ENCODE measurements at places on chromosomes 6 and 20. TPM values are rescaled to one million over a fixed set of nuclear protein-coding genes. Genes with fewer than 3 reads are reported as not detected.

DNA sequence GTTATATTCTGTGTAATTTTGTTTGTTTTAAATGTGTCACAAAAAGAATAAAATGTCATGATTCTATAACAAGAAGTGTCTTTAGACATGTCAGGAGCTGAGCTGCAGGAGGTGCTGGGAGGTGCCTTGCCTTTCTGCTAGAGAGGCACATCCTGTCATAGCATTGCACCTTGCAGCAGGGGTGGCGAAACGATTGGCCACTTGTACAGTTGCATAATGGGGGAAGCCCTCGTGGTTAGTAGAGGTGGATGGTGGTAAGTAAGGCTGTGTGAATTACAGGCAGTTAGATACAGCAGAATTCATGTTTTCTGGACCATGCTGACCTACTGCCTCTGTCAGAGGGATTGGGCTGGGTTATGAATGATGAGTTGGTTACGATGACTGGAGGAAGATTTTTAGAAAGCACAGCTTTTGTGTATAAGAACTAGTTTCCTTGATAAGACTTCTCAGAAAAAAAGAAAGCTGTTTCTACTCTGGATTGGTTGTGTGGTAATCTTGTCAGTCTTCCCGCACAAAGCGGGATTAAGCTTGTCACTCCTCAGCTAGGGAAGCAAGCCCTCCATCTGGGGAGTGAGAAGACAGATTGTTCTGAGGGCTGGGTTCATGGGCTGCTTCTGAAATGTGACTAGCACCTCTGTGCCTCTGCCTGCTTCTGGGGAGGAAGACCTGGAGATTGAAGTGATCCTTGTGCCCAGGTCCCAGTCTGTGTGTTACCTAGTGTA, 74.9 kb downstream of the FOXO3 start:
- no peak overlapping the region for H3K27ac ChIP-seq
- peaks cover 12% of the 10 kb centered on the region for H3K36me3 ChIP-seq
- H3K4me3 ChIP-seq = no peak overlapping the region
- no peaks in the 10 kb centered on the region for H3K4me1 ChIP-seq

GRCh38 chr6:74851596-74851995, 354.3 kb downstream of the COL12A1 start:
- H3K36me3 ChIP-seq = no peaks in the 10 kb centered on the region
- DNase-seq = no peak
- no peaks in the 10 kb centered on the region for H3K4me1 ChIP-seq
- no peak overlapping the region for H3K27ac ChIP-seq
- H3K4me3 ChIP-seq = no peak overlapping the region
- H3K27me3 ChIP-seq = no peaks in the 10 kb centered on the region

DNA sequence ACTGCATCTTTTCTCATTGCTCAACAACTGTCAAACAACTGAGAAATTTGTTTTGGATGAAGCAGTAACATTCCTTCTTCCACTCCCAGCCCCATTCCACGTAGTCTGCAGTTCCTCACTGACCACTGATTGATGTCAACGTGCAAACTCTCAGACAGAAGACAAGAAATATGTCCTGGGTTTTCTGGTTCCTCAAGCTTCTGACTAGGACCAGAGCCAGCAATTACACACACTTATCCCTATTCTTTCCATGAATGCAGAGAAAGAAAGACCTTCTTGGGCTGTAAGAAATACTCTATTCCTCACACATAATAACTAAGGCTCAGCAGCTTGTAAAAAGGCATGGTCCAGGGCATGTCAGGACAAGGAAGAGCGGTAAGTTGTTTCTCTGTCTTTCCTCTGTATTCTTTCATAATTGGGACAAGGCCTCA, 790.1 kb upstream of the SLC35B3 start:
- DNase-seq = peak; percentile 11
- no peaks in the 10 kb centered on the region for H3K27me3 ChIP-seq
- H3K27ac ChIP-seq = no peak overlapping the region
- no peaks in the 10 kb centered on the region for H3K4me1 ChIP-seq
- H3K4me3 ChIP-seq = no peak overlapping the region

- no peak overlapping the region for H3K27ac ChIP-seq
- H3K36me3 ChIP-seq = no peaks in the 10 kb centered on the region
- H3K4me1 ChIP-seq = 0 out of 2 replicates have a peak, but pooled peaks cover 4% of the 10 kb centered on the region
- H3K4me3 ChIP-seq = no peak overlapping the region
Measured at GRCh38 chr6:95685822-95686221, 108.5 kb downstream of the MANEA start.

DNA sequence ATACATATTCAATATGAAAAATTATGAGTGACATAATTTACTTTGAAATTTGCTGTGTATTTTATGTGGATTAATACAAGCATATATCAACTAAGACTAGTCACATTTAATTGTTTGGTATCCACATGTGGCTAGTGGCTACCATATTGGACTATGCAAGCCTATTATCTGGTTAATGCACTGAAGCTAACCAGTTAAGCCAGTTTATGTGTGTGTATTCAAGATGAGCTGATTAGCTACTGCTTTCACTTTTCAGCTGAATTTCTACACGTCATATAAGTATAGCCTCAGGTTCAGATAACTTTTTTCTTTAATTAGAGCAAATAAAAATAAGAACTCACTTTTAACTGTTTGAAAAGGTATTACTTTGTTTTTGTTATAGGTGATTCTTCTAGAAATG, 903.7 kb downstream of the TFAP2A start:
- no peak overlapping the region for H3K4me3 ChIP-seq
- H3K36me3 ChIP-seq = no peaks in the 10 kb centered on the region
- no peaks in the 10 kb centered on the region for H3K27me3 ChIP-seq

DNA sequence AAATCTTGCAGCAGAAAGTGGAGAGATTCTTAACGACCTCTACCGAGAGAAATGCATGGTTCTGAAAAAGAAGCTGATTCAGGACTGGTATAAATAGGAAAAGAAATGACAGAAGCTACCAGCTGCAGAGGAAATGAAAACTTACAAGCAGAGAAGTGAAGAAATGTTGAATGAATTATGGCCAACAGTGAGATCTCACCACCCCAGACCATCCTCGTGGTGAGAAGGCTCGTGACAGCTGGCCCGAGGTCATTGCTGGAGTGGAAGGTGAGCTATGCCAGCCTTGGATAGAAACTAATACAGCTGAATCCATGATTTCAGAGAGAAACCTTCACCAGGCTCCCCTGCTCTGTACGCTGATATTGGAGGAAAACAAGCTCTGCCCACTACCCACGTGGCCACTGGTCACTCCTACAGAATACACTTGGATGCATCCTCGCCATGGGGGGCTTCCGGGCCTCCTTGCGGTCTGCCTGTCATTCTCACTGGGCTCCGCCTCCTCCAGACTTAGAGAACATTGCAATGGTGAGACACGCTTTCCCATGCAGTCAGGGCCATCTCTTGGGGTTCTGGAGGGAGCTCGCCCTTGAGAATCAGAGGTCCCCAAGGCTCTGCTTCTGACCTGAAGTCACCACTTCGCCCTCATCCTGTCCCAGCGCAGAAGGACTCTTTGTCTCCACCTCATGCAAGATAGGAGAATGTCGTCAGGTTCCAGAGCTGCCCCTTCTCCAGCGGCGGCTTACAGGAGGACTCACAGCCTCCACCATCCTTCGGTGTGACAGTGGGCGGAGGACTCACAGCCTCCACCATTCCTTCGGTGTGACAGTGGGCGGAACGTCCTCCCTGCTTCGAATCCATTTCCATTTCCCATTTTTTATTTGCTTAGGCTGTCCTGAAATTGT, 10.6 kb upstream of the TUBB2B start:
- no peaks in the 10 kb centered on the region for H3K36me3 ChIP-seq
- no peak overlapping the region for H3K4me3 ChIP-seq
- H3K27me3 ChIP-seq = no peaks in the 10 kb centered on the region
- H3K4me1 ChIP-seq = no peaks in the 10 kb centered on the region
- H3K27ac ChIP-seq = no peak overlapping the region

DNA sequence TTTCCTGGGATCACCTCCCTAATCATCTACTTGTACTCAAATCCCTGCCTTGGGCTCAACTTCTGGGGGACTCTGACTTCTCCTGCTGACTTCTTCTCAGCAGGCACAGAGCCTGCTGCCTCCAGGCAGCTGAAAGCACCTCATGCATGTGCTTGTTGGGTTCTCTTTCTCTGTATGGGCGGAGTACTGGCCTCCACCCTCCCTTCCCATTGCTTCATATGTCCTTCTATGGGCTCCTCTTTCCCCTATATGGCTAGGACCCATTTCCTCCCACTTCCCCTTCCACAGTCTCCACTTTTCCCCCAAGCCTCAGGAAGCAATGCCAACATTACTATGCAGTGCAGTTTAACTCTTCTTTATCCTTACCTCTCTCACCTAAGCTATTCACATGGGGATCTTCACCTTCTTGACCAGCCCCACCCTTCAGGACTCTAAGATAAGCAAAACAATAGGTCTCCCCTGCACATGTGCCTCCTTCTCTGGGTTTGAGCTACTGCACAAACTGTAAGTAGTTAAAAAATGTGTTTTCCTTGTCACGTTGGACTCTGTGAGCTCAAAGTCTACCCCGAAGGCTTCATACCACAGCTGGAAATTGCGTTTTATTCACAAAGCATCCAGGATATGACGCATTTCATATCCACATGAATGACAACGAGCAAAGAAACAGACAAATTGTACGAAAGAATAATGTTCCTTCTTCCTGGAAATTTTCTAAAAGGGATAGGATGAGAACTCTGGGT, 93.7 kb downstream of the CDS2 start:
- H3K36me3 ChIP-seq = no peaks in the 10 kb centered on the region
- H3K27me3 ChIP-seq = no peaks in the 10 kb centered on the region
- DNase-seq = no peak
- no peaks in the 10 kb centered on the region for H3K4me1 ChIP-seq
- no peak overlapping the region for H3K4me3 ChIP-seq

DNA sequence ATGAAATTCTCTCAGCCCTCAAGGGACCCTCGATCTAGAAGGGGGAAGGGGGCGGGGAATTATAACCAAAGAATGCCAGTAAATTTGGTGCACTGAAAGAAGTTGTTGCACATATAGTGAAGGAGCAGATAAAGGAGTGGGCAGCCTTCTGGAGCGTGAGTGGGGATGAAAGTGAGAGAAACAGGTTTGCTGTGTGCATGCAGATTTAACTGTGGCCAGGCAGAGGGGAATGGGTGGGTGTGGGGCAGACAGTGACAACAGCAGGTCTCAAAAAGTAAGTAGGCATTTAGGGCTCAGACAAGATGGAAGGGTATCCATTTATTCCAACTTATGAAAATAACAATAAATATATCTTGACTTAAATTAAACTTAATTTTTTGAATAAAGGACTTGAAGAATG, 149.1 kb downstream of the KCNQ5 start:
- H3K36me3 ChIP-seq = no peaks in the 10 kb centered on the region
- DNase-seq = no peak
- no peaks in the 10 kb centered on the region for H3K4me1 ChIP-seq

- H3K36me3 ChIP-seq = no peaks in the 10 kb centered on the region
- H3K4me1 ChIP-seq = no peaks in the 10 kb centered on the region
- DNase-seq = no peak
- H3K4me3 ChIP-seq = no peak overlapping the region
- H3K27me3 ChIP-seq = peaks cover 16% of the 10 kb centered on the region
- no peak overlapping the region for H3K27ac ChIP-seq
Measured at GRCh38 chr6:88380618-88381288, 214.6 kb upstream of the CNR1 start.

DNA sequence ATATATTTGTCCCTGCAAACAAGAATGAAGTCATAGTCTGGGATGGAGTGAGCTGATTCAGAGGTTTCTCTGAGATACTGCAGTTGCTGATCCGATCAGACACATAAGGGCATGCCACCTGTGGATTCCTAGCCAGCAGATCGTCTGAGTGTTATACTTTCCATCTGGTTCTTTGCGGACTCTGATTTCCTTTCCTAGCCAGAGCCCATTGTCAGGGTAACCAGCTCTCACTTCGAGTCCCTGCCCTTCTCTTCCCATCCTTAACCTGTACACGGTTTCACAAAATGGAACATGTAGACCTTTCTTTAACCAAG, 100.9 kb downstream of the TMEM200A start:
- H3K4me1 ChIP-seq = no peaks in the 10 kb centered on the region
- H3K27ac ChIP-seq = no peak overlapping the region
- H3K4me3 ChIP-seq = no peak overlapping the region
- no peak for DNase-seq
- H3K27me3 ChIP-seq = no peaks in the 10 kb centered on the region

- no peaks in the 10 kb centered on the region for H3K36me3 ChIP-seq
- H3K27ac ChIP-seq = no peak overlapping the region
- H3K4me3 ChIP-seq = no peak overlapping the region
- no peak for DNase-seq
Measured at GRCh38 chr20:37335642-37336368, 10.1 kb upstream of the SRC start.

- no peak overlapping the region for H3K4me3 ChIP-seq
- no peak overlapping the region for H3K27ac ChIP-seq
- no peaks in the 10 kb centered on the region for H3K36me3 ChIP-seq
- no peak for DNase-seq
Measured at GRCh38 chr6:159056899-159057298, 12.1 kb upstream of the TAGAP start.

Gene DEFB132
- total RNA-seq = not detected

Gene AIF1
- not detected for total RNA-seq

Gene HLA-DRB1
- total RNA-seq = 3.1 TPM

Gene SIRPG
- total RNA-seq = 2.1 TPM

All from PC-9 (cell line).